Mucosa of gallbladder (tissue), 1 donor: ENCODE measurements at places on chromosomes 3 and 15. TPM values are rescaled to one million over a fixed set of nuclear protein-coding genes. Genes with fewer than 3 reads are reported as not detected.
A peak's percentile ranks its signal among the peaks of the same experiment; 100 is the strongest.

DNA sequence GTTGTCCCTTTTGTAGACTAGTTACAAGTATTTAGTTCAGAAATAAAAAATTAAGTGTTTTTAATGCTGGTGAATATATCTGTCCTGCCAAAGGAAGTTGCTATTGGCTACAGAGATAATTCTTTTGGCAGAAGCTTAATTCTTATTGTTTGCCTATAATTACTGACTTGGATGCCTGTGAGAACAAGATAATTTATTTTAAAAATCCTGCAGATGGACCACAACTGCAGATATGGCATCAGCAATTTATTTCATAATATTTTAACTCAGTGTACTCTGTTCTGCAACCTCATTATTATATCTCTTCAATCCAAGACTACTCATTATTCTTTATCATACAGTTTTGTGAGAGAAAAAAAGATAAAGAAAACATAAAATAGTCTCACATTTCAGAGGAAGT lies 789.8 kb downstream of the NAALADL2 start:
- no peak for DNase-seq

DNA sequence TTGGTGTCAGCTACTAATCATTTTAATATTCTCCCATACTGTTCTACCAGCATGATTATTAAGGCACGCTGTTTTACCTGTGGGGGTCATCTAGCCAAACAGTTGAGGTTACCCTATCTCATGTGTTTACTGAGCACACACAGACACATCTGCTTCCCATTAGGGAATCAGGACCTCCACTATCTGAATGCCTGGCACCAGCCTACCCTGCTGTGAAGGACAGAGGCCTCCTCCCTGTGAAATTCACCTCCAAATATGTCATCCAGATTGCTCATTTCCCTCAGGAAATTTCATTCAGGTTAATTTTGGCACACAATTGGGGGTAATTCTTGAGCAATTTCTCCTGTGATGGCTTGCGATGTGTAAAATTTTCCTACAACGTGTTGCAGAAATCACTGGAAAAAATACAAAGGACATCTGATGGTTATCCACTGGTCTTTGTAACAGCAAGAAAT lies 155.6 kb upstream of the NR2E3 start:
- DNase-seq = no peak

- DNase-seq = peak; percentile 35
These were observed 62.9 kb downstream of the ATG7 start for GRCh38 chr3:11335056-11335608.

DNA sequence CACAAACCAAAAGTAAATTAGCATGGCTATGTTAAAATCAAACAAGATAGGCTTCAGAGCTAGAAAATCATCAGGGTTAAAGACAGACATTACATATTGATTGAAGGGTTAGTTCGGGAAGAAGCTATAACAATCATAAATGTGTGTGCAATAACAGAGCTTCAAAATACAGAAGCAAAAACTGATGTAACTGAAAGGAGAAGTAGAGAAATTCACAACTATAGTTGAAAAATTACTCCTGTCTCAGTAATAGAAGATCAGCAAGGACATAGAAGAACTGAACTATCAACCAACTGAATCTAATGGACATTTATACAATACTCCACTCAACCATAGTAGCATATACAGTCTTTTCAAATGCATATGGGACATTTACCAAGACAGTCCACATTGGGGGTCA lies 59.4 kb downstream of the MCTP2 start:
- no peak for DNase-seq

DNA sequence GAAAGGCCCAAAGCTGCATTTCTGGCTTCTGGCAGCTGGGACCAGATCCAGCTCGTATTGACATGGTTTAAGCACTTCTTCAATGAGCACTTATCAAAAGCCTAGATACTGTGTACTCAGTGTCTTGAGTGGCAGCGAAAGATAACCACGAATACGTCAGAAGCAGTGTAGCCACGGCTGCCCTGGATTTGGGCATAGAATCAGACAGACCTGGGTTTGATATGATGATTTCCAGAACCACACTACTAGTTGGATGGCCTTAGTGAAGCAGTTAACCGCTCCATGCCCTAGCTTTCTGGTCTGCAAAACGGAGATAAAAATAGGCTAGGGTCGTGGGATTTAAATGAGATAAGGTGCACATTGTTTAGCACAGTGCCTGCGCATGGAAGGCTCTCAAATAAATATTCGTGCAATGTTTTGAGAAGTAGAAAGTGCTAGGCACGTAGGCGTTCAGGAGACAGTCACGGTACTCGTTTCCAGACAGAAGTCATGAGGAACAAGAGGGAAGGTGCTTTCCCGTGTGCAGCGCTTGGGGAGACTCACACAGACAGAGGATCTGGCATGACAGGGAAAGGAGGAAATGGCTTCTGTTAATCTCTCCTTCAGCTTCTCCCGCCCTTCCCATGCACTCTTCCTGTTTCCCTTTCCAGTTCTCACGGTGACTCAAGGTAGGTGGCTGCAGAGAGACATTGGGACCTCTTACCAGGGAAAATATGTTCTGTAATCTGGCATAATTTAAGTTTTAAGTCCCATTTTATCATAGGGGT lies 70.3 kb downstream of the CCNL1 start:
- peak; percentile 57 for DNase-seq

- no peak for DNase-seq
These were observed 96.4 kb downstream of the ITPR1 start for GRCh38 chr3:4589475-4590097.

GUCA1C gene
- total RNA-seq = not detected

DNA sequence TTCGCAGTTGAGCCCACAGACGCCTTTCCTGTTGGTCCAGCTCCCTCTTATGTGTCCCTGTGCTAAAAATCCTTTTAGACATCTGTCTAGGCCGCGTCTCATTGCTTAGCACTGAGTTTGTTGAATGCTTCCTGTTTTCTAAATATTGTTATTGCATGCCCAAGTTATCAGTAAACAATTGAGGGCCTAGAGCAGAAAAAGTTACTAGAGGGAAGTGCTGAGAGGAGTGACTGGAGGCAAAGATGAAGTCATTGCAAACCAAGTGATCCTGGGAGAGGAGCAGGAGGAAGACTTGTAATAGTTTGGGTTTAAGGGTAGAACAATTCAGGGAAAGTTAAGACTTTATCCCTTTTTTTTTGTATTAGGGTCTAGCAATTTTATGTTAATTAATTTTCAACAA lies 88.1 kb downstream of the DCUN1D1 start:
- no peak for DNase-seq
